HepG2 (cell line): ENCODE measurements at places on chromosomes 12 and 14.

DNA sequence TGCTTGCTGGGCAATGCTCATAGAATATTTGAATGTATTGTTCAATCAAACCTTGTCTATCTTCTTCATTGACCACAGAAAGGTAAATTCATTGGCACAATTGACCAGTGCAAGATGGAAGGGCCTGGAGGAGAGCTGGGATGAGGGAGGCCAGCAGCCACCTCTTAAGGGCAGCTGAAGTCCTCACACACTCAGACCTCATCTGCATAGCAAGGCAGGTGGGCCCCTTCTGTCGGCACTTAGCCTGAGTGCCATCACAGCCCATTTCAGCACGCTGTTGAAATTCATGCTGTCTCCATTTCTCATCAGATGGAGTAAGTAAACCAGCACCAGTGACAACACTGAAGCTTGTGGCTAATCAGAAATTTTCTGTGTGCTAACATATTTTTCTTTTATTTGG is 25.4 kb upstream of the HMGA2 start:
- no peak for DNase-seq
- H3K27ac ChIP-seq = no peak overlapping the region
- H3K27me3 ChIP-seq = no peaks in the 10 kb centered on the region; the same call in 2 of the 3 replicates
- no peaks in the 10 kb centered on the region for H3K4me1 ChIP-seq
- H3K36me3 ChIP-seq = no peaks in the 10 kb centered on the region

GRCh38 chr12:21169878-21170472 is 39.0 kb downstream of the SLCO1B1 start:
- H3K27ac ChIP-seq = no peak overlapping the region
- no peaks in the 10 kb centered on the region for H3K4me1 ChIP-seq
- no peaks in the 10 kb centered on the region for H3K27me3 ChIP-seq

DNA sequence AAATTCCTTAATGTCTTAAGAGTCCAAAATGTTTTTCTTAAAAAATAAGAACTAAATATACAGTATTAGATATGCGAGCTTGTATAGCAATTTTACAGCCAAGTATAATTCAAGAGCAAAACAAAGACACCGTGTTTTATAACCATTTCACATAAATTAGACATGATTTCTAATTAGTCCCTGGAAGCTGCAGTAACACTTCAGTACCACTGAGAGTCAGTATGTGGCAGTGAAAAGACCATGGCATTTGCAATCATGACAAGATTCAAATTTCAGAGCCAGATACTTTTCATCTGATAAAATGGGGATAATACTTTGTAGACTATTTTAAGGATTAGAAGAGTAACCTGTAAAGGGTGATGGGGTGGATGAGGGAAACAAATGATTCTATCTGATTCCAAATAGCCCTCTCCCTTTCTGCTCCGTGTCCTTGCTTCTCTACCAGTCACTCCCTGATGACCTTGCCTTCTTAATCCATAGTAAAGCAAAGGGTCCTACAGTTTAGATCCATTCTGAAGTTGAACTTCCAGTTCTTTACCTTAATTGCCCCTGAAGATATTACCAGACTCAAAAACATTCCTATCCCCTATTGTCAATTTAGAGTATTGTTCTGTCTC is 145.4 kb upstream of the ABCD2 start:
- peak; percentile 12 for DNase-seq
- no peaks in the 10 kb centered on the region for H3K27me3 ChIP-seq
- H3K4me1 ChIP-seq = no peaks in the 10 kb centered on the region
- no peaks in the 10 kb centered on the region for H3K36me3 ChIP-seq

DNA sequence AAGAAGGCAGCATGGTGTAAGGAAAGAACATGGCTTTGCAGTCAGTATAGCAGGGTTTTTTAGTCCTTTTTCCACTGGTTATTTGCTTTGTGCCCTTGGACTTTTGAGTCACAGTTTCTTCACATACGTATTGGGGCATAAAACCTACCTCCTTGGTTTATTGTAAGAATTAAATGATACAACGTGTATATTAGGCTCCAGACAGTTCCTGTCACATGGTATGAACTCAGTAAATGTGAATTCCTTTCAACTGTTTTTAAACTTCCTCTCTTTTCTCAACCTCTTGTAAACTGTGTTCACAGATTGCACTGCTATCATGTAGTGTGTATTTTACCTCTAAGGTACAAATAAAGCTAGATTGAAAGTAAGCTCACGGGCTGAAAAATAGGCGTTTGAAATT is 29.5 kb downstream of the MSRB3 start:
- no peaks in the 10 kb centered on the region for H3K36me3 ChIP-seq
- no peak overlapping the region for H3K27ac ChIP-seq
- H3K27me3 ChIP-seq = no peaks in the 10 kb centered on the region
- peaks cover 6% of the 10 kb centered on the region; the same call in 1 of the 2 replicates for H3K4me1 ChIP-seq
- H3K4me3 ChIP-seq = no peak overlapping the region

DNA sequence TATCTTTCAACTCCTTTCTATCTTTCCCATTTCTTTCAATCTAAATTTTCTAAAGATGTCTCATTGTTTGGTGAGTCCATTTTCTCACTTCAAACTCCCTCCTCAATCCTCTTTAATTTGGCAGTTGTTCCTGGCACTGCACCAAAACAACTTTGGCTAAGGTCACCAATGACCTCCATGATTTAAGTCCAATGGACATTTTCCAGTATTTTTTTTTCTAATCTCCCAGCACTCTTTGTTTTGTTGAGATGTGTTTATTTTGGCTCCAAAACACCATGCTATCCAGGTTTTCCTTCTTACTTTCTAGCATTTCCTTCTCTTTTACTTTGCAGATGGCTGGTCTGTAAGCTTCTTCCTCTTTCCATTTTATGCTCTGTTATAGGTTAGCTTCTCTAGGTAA is 42.5 kb upstream of the OTOGL start:
- no peaks in the 10 kb centered on the region for H3K4me1 ChIP-seq
- no peak overlapping the region for H3K4me3 ChIP-seq
- no peaks in the 10 kb centered on the region for H3K27me3 ChIP-seq
- DNase-seq = no peak

- peaks cover 4% of the 10 kb centered on the region; the same call in 1 of the 3 replicates for H3K27me3 ChIP-seq
- no peak overlapping the region for H3K4me3 ChIP-seq
- no peak for DNase-seq
- no peak overlapping the region for H3K27ac ChIP-seq
- no peaks in the 10 kb centered on the region for H3K36me3 ChIP-seq
These were observed 13.2 kb downstream of the FOXN4 start for GRCh38 chr12:109295764-109296425.

GRCh38 chr14:75491376-75491978 is 30.8 kb upstream of the BATF start:
- no peaks in the 10 kb centered on the region; the same call in 2 of the 3 replicates for H3K27me3 ChIP-seq
- H3K27ac ChIP-seq = no peak overlapping the region
- H3K4me1 ChIP-seq = no peaks in the 10 kb centered on the region

GRCh38 chr14:38623661-38624060 is 367.8 kb upstream of the CLEC14A start:
- H3K27ac ChIP-seq = no peak overlapping the region
- H3K4me3 ChIP-seq = no peak overlapping the region
- H3K27me3 ChIP-seq = no peaks in the 10 kb centered on the region

- H3K27me3 ChIP-seq = no peaks in the 10 kb centered on the region
- no peak overlapping the region for H3K4me3 ChIP-seq
- H3K36me3 ChIP-seq = no peaks in the 10 kb centered on the region
- H3K4me1 ChIP-seq = no peaks in the 10 kb centered on the region
- H3K27ac ChIP-seq = no peak overlapping the region
These were observed 10.1 kb downstream of the KRT80 start for GRCh38 chr12:52181746-52182145.

DNA sequence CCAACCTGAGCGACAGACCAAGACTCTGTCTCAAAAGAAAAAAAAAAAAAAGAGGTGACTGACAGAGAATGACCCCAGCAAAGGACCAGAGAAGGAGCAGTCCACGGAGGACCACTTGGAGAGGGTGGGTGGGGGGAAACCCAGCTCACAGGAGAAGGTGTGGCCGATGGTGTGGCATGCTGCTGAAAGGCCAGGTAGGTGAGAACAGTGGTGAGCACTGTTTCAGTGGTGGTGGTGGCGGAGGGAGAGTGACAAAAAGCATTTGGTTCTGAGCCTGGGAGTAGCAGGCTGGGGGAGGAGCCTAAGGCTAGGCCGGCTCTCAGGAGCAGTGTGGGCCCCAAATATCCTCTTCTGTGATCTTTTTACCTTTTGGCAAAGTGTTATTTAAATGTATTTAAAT is 63.8 kb downstream of the IRF2BPL start:
- no peak overlapping the region for H3K27ac ChIP-seq
- no peaks in the 10 kb centered on the region for H3K27me3 ChIP-seq
- no peak overlapping the region for H3K4me3 ChIP-seq
- H3K4me1 ChIP-seq = peaks cover 85% of the 10 kb centered on the region
- no peaks in the 10 kb centered on the region for H3K36me3 ChIP-seq

GRCh38 chr14:61695695-61696527 is 598 bp downstream of the HIF1A start:
- H3K36me3 ChIP-seq = no peaks in the 10 kb centered on the region
- peak; percentile 45 for DNase-seq
- H3K4me1 ChIP-seq = peaks cover 40% of the 10 kb centered on the region
- peak overlapping the region; percentile 98 for H3K27ac ChIP-seq
- H3K27me3 ChIP-seq = no peaks in the 10 kb centered on the region; the same call in 2 of the 3 replicates

- H3K36me3 ChIP-seq = no peaks in the 10 kb centered on the region
- no peaks in the 10 kb centered on the region for H3K4me1 ChIP-seq
- no peak overlapping the region for H3K4me3 ChIP-seq
- no peak for DNase-seq
- no peak overlapping the region for H3K27ac ChIP-seq
These were observed 30.9 kb downstream of the RTRAF start for GRCh38 chr14:52020161-52020714.

GRCh38 chr12:99170037-99170436 is 477.5 kb upstream of the GARIN6 start:
- H3K4me1 ChIP-seq = no peaks in the 10 kb centered on the region
- H3K27me3 ChIP-seq = no peaks in the 10 kb centered on the region; the same call in 1 of the 2 replicates
- no peak overlapping the region for H3K27ac ChIP-seq
- H3K4me3 ChIP-seq = no peak overlapping the region
- H3K36me3 ChIP-seq = no peaks in the 10 kb centered on the region

DNA sequence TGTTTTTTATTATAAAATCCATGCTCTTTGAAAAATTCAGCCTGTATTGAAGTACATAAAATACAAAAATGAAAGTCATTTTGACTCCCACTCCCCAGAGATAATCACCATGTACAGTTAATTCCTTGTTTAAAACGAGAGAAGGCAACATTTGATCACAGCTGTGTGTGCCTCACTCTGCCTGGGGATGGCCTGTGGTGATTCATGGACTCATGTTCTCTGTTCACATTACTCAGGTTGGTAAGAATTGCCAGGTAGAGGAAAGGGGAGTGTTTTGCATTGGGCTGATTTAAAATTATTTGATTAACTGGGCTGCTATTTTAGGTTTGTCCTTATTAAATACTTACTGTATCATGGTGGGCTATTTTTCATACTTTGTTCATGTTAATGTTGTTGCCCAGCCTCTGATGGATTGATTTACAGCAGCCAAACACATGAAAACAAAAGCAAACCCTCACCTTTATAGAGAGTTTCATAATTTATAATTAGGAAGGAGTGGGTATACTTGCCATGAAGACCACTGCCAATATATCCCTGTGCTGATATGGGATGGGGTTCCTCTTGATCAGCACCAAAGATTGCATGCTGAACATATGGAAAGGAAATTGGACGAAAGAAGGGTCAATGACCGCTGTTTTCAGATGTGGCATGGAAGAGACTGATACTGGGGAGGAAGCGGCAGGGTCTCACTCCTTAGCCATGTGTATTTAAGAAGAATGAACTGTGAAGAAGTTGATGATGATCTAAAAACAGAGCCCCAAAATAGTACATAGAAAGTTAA is 3.0 kb downstream of the ZBTB1 start:
- no peak for DNase-seq
- 0 out of 2 replicates have a peak overlapping the region, but pooled peaks have one; percentile 10 for H3K4me3 ChIP-seq
- no peaks in the 10 kb centered on the region; the same call in 2 of the 3 replicates for H3K27me3 ChIP-seq
- peaks cover 61% of the 10 kb centered on the region for H3K4me1 ChIP-seq

DNA sequence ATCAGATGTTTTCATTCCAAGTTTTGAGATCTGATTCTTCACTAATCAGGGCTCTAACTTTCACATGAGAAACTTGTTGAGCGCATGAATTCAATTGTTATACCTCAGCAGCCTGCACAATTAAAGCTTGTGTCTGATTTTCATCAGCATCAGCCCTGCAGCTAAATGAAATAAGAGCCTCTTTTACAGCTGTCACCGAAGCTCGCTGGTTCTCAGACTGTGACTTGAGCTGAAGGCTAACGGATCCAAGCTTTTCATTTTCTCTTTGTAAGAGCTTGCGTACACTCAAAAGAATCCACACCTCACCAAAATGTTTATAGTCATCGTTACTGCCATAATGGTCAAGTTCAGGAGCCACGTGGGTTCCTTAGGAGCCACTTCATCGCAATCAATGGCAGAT is 65.5 kb upstream of the BEGAIN start:
- no peak overlapping the region for H3K4me3 ChIP-seq
- H3K27me3 ChIP-seq = peaks cover 47% of the 10 kb centered on the region
- H3K4me1 ChIP-seq = peaks cover 36% of the 10 kb centered on the region
- H3K27ac ChIP-seq = no peak overlapping the region

GRCh38 chr14:78228702-78229327 is 58.6 kb downstream of the NRXN3 start:
- no peaks in the 10 kb centered on the region for H3K4me1 ChIP-seq
- no peak overlapping the region for H3K27ac ChIP-seq
- H3K36me3 ChIP-seq = no peaks in the 10 kb centered on the region
- no peaks in the 10 kb centered on the region for H3K27me3 ChIP-seq

DNA sequence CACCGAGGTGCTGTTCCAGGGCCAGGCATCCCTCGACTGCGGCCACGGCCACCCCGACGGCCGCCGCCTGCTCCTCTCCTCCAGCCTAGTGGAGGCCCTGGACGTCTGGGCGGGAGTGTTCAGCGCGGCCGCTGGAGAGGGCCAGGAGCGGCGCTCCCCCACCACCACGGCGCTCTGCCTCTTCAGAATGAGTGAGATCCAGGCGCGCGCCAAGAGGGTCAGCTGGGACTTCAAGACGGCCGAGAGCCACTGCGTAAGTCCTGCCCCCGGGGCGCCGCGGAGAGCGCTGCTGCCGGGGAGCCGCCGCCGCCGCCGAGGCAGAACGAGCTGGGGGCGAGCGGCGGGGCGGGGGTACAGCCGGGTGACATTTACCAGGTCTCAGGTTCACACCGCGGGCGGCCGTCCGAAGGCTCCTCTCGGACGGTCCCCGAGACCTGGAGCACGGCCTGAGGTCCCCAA is 1.4 kb downstream of the PLXNC1 start:
- peak overlapping the region; percentile 64 for H3K4me3 ChIP-seq
- peaks cover 54% of the 10 kb centered on the region for H3K4me1 ChIP-seq
- H3K27ac ChIP-seq = peak overlapping the region; percentile 72
- H3K36me3 ChIP-seq = no peaks in the 10 kb centered on the region
- DNase-seq = no peak

DNA sequence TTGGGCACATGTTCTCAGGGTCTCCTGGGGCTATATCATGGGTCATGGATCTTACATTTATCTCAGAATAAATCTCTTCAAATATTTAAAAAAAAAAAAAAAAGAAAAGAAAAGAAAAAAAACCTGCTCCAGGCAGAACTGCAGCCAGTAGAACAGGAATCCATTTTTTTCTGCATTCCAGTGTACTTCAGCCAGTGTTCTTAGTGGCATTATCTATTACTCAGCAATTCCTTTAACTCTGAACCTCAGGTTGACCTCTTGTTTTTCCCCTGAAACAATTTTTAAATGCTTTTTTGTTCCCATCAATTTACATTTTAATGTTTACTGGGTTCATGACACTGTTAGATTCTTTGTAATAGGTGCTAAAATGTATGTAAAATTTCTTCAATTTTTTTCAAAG is 66.7 kb upstream of the STXBP6 start:
- no peaks in the 10 kb centered on the region for H3K36me3 ChIP-seq
- no peak overlapping the region for H3K27ac ChIP-seq
- H3K4me1 ChIP-seq = no peaks in the 10 kb centered on the region
- no peak overlapping the region for H3K4me3 ChIP-seq
- no peak for DNase-seq

- H3K4me3 ChIP-seq = no peak overlapping the region
- peaks cover 18% of the 10 kb centered on the region; the same call in 2 of the 3 replicates for H3K36me3 ChIP-seq
- DNase-seq = no peak
- no peaks in the 10 kb centered on the region for H3K4me1 ChIP-seq
These were observed 13.7 kb downstream of the ZBTB1 start for GRCh38 chr14:64518229-64518628.
